CD4-positive, alpha-beta T cell treated with Interleukin-10 for 1 hour (primary cell): ENCODE measurements at places on chromosomes 7 and 10.

GRCh38 chr10:132420981-132421846, 24.2 kb downstream of the PWWP2B start:
- DNase-seq: peak; percentile 35

DNA sequence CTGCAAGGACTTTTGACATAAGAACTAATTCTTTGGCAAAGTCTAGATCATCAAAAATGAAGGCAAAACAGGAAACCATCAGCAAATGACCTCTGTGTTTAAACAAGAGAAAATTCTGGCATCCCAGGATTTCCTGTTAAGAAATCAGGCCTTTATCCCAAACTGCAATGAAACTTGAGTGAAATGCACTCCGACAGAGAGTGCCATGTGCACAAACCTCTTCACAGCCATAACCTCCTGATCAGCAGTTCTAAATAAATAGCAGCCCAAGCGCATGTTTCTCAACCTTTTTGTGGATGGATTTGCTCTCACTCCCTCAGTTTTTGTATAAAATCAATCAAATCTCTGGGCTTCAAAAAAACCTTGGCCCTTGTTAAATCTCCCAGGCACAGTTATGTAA, 107.7 kb upstream of the EEPD1 start:
- no peak for DNase-seq

GRCh38 chr7:1397491-1398327, 61.6 kb downstream of the MICALL2 start:
- no peak for DNase-seq

GRCh38 chr10:14812271-14812670, 25.6 kb downstream of the CDNF start:
- DNase-seq: peak; percentile 3
